ENCODE measurements at places on chromosomes 5 and 9.

GRCh38 chr9:28900406-28900805 lies 1327.1 kb upstream of the C9orf72 start:
- no peak for DNase-seq

- no peak for DNase-seq
Observed at GRCh38 chr9:68957479-68957878, 56.4 kb downstream of the PRKACG start.

DNA sequence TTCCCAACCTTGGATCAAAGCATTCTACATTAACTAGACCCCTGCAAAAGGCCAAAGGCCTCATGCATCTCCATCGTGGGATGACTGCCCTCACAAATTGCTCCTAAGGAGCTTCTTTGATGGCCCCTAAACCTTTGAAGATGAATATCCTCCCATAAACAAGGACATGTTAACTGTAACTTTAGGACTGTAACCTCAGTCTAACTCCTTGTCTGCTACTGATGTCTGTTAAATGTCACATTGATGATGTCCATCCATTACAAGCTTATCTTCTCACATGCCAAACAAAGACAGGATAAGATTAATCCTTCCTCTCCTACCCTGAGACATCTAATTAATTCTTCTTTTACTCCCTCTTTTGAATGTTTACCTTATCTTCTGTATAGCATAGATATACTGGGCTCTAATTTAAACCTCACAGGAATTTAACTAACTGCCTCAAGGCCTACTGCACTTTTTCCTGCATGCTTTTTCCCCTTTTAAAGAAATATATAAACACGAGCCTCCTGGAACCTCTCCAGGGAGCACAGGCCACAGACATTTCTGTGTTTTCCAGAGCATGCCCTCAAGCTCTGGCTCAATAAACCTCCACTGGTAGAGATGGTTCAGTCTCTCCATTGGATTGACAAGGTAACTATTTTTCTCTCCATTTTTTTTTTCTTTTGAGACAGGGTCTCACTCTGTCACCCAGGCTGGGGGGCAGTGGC lies 90.6 kb upstream of the SLC25A48 start:
- no peak for DNase-seq

GRCh38 chr5:1445689-1446601 lies 705 bp upstream of the SLC6A3 start:
- DNase-seq = no peak

DNA sequence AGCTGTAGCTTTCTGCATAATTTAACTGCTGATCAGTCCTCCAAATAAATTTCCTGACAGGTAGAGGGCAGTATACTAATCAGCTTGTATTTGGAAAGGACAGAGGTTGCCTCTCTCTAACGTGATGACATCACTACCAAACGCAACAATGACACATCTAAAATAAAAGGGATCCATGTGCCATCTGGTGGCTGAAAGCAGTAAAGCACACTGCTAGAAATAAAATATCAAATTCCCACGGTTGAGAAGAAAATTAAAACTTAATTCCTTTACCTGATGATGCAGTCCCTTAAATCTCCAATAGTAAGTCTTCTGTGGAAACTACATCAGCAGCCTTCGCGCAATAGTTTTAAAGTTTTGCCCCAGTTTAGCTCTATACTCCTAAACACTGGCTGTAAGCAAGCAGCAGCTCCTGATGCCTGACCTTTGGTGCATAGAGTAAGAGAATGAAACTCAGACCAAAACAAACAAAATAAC lies 54.5 kb downstream of the DIAPH1 start:
- DNase-seq = peak; percentile 49

DNA sequence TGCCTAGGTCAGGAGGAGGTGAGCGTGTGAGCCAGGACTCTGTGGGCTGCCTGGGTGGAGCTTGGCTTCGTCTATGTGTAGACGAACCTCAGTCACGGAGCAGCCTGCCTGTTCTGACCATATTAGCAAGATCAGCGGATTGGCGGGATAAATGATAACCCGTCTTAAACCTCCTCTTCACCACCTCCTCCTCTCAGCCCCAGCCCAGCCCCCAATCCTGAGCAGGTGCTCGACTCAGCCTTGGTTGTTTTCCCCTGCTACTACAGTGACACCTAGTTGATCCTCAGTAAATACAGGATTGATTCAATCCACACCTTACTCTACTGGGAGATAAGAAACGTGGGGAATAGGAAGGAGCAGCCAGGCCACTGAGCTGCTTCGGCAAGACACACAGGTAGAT lies 286.1 kb downstream of the IRX2 start:
- no peak for DNase-seq

DNA sequence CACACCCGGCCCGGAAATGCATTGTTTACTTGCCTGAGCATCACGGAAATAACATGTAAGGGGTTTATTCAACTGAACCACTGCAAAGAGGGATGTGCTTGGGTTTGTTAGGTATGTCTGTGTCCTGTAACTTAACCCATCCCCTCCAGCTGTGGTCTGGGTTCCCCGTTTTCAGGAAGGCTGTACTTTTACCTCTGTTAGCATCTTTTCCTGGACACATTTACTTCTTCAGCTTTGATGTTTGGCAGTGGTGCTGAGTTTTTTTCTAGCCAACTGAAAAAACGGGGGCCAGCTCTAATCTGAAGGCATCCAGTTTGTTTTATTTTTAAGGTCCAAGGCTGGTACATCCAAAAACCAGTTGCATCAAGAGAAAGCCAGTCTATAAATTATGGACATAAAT lies 561.8 kb downstream of the BNC2 start:
- no peak for DNase-seq

DNA sequence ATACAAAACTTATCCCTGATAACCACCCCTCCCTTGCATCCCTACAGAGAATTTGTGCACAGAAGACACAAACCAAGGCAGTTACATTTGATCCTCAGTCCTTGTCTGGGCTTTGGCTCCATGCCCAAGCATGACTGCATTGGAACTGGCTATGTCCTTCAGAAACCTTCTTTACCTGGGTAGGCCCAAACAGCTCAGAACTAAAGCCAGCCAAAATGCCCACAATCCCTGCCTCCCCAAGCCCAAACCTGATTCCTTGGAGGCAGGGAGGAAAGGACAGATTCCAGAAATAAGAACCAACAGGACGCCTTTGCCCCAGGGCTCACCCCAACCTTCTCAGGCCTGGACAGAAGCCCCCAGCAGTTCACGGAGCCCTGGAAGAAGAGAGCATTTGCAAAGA lies 8.2 kb downstream of the IL17B start:
- no peak for DNase-seq

DNA sequence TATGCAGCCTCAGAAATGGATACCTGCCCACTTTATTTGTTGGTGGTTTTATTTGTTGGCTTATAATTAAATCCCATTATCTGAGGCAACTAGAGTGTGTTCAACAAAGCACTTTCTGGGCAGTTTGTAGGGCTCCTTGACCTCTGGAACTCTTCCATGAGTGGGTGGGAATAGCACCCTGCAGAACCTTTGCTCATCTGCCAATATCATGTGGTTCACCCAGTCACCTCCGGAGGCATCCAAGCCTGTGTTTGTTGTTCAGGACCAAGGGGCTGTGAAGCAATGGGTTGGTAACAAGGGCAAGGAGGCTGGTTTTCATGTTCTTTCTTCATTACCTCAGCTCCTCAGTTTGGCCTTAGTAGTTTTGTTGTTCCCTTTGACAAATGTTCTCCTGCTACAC lies 314.0 kb downstream of the NDUFS4 start:
- DNase-seq = no peak

DNA sequence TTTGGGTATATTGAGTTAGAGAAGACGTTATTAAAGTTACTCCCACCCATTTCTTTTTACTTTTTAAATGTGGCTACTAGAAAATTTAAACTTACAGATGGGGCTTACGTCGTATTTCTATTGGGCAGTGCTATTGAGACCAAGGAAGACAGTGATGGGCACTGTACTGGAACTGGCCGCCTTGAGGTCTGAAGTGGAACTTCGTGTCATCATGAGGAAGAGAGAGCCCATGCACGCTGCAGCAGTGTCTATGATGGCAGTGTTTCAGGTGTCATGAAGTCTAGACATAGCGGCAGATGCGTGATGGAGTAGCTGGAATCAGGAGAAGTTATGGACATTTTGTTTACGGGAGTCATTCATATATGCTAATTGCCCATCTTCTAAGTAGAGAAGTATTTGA lies 143.7 kb downstream of the LRRC70 start:
- DNase-seq = no peak

DNA sequence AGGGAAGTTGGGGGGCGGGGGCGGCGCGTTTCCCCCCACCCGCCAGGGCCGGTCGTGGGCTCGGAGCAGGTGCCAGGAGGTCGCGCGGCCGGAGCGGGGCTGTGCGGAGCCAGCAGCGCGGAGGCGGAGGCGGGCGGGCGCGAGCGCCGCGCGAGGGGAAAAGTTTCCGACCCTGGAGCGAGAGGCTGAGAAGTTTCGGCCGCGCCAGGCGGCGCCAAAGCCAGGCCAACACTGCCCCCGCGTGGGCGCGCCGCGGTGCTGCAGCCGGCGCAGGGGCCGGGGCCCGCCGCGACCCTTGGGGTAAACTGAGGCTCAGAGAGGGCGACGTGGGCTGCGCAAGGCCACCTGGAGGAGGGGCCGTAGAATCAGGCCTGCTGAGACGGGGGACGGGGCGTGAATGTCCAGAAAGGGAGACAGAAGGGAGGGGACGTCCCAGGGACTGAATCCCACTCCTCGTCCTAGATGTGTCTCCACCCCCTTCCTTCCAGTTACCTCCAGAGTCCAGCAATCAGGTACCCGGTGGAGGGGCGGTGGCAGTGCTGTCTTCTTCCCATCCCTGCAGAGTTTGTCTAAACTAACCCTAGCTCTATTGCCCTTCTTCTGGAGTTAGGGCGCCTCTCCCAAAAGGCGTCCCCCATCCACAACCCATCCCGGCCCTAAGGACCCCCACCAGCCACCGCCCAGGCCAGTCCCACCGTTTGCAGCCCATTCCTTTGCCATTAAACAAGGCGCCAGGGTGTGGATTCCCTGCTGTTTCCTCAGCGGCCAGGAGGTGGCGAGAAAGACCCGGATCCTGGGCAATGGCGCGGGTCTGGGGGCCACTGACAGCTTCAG lies 10.2 kb downstream of the C9orf50 start:
- DNase-seq = peak; percentile 40
